ENCODE measurements at places on chromosomes 5 and 9. TPM values are rescaled to one million over a fixed set of nuclear protein-coding genes. Genes with fewer than 3 reads are reported as not detected.
A peak's percentile ranks its signal among the peaks of the same experiment; 100 is the strongest.

The PGM5 gene
- polyA plus RNA-seq: 26.4 TPM

DNA sequence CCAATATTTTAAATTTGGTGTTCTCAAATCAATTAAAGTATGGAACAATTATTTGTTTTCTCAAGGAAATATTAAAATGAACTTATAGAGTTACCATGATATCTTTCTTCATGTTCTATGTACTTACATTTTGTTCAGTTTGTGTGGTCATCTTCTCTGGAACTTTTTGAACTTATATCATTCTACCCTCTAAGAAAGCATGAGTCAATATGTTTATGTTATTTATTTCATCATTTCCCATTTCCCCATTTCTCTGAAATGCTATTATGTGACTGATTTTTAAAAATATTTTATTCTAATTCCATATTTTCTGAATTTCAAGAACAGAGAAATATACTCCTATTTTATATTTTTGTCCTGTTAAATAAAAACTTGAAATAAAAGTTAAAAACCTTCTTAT is 123.5 kb upstream of the ACOT12 start:
- DNase-seq: no peak

- no peak for DNase-seq
These were observed 54.5 kb upstream of the SEMA6A start for GRCh38 chr5:116629168-116629567.

The AK8 gene
- polyA plus RNA-seq: 2.6 TPM

The BTNL8 gene
- 135 TPM for polyA plus RNA-seq

DNA sequence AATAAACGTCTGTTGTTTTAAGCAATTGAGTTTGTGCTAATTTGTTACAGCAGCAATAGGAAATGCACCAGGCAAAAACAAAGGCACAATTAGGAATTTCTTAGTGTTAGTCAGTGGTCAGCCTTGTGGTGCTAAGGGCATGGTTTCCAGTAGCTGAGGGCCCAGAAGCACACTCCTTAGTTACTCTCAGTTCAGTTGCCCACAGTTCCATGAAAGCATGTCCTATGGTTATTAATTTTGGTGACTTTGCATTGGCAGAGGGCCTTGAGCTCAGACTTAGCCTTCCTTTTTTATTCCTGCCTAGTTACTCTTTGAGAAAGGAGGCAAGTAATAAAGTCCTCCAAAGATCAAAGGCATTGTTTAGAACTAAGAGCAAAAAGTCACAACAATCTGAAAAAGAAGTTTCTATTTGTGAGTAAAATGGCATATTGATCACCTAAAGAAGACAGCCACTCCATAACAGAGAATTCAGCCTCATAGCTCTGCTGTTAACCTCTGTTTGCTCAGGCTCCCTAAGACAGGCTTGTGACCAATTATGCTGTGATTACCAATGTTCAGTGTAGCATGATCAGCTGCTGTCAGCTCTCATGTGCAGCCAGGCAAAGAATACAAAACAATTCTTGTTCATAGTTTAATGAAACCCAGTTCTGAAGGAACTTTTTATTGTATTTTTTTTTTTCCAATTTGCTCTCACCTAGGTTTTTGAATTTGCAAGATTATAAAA is 57.0 kb upstream of the MROH2B start:
- DNase-seq: peak; percentile 17

DNA sequence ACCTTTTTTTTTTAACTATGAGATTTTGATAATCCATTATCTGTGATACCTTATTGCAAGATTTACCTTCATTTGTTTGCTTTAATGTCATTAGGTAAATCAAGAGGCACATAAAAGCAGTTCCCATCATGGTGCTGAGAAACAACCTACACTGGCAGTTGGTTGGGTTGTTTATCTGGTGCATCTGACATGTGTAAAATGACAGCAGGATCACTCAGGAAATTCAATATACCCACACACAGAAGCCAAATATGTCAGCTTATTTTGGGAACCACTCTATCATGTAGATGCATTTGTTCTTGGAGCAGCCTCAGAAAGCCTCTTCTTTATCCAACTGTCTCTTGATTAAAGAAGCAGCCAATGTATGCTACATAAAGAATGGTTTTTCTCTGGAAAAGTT is 7.8 kb upstream of the CCDC192 start:
- DNase-seq: no peak

The HDHD3 gene
- polyA plus RNA-seq: 155 TPM

DNA sequence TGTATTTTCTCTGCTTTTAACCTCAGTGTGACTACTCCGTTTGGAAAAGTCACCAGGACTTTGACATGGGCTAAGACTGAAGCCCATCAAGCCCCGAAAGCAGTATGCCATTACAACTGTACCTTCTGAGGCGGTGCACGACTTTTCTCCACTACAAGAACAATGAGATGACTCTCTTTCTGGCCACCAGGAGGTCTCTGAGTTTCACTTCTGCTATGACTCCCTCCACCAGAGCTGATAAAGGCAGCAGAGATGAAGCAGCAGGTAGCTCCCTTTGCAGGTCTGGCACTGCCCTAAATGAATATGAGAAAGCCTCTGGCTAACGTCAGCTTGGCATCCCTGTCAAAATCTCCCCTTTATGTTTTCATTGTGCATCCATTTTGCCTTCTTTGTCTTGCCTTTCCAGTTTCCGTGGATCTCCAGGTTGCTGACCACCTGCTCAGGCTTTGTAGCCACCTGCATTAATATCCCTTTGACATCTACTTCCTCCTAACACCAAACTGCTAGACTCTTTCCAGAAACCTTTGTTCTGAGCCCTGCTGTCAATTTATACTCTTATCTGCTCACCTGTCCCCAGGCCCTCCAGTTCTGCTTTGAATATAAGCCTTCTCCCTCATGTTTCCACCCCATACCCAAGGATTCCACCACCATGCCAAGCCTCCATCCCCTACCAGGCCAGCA is 221.7 kb downstream of the ZNF608 start:
- DNase-seq: no peak

The ZFP2 gene
- polyA plus RNA-seq: 2.5 TPM

- DNase-seq: no peak
These were observed 107.1 kb downstream of the MUSK start for GRCh38 chr9:110775724-110776123.

DNA sequence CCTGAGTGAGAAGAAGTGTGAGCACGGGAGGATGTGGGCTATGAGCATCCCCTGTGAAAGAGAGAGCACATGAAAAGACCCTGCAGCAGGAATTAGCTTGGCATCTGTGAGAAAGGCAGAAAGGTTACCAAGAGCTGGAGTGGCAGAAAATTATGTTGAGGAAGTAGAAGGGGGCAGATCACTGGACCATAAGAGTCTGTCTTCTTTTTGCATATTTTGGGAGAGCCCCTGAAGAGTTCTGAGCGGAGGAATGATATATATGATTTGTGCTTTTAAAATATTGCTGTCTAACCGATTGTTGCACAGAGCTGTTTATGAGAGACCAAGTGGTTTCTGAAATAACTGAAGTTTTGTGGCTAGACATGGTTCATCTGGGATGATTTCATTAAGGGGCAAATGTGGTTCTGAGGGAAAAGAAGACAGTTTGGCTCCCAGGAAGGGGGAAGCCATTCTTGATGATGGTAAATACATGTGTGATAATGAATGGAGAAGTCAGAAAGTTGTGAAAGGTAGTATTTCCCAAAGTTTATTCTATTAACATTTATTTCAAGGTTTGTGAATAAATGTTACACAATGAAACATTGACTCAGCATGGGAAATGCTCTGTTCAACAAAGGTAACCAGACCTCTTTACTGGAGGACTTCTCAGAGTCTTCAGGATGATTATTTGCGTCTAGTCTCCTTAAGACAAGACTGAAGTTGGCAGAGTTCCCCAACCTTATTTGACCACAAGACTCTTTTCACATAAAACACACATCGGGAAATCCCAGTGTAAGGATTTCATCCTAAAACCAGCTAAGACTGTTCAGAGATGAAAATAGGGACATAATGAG is 31.5 kb upstream of the ADRB2 start:
- DNase-seq: no peak

GRCh38 chr5:125038477-125038876 is 292.0 kb upstream of the ZNF608 start:
- DNase-seq: no peak

DNA sequence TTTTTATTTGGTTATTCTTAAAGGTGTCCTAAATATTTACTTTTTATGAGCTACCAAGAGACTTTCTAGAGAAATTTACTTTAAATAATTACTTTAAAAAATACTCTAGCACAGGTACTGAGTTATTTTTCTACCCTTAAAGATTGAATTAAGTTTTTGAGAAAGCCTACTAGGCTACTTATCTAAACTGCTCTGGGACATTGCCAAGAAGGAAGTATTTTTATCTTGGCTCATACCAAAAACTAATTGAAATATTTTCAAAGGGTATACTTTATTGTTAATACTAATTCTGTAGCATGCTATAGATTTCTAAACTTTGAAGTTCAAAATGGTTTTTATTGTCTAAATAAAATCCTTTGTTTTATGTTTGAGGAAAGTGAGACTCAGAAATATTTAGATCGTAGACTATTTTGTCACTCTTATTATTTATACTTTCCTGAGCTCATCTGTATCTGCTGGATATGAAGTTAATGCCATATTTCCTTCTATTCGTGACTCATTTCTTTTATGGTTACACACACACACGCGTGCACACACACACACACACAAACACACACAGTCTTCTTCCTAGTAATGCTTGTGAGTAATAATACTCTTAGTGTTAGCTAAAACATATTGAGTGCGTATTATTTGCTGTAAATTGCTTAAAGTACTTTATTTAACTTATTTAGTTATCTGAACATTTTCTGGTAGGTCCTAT is 89.5 kb downstream of the MAN2A1 start:
- DNase-seq: no peak

DNA sequence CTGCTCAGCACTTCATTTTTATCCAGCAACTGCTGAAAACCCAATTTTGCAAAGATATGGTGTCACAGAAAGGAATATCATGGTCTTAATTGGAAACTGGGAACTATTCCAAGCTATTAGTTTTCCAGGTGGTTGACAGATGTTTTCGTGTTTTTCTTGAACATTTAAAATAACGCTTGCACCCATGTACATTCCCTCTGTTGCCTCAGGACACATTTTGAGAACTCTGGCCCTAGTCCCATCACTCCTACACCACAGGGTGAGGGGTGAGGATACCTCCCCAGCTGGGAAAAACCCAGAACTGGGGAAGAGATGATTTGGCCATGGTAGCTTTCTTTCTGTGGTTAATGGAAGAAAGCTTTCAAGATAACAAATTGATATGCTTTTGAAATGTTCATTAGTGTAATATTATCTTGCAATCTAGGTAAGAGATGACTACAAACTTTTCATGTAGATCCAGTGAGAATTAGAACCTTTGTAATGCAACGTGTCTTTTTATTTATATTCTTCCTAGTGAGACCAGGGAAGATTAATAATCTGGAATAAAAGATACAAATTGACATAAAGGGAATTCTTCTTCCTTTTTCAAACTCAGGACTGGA is 627.0 kb downstream of the RAB3C start:
- no peak for DNase-seq

DNA sequence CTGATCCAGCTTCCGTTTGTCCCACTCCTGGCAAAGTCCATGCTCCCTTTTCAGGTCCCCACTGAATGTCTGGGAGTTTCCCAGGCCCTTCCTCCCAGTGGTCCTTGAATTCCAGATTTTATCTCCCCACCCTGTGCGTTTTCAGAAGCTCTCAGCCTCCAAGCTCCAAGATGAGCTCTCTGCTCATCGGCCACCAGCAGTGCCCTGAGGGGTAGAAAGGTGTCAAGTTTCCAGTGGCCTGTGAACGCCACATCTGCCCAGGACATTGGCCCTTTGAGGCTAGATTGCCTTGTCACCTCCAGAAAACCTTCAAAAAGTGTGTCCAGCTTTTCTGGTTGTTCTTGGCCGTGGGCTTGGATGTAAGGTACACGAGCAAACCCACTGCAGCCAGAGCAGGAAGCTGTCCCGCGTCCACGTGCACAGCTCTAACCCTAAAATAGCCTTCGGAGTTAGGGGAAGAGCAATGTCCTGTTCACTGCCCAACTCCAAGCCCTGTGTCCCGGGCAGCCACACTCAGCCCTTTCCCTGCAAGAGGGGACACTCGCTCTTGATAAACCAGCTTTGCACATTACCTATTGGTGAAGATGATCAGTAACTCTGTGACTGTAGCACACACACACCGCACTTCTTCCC is 10.9 kb upstream of the LRRC14B start:
- no peak for DNase-seq

GRCh38 chr5:97111616-97112015 is 30.8 kb downstream of the LIX1 start:
- DNase-seq: peak; percentile 88

The LRRTM2 gene
- 2.6 TPM for polyA plus RNA-seq

- no peak for DNase-seq
These were observed 11.5 kb downstream of the GABRA6 start for GRCh38 chr5:161697001-161697400.

The EMB gene
- 69.5 TPM for polyA plus RNA-seq

Measured in large intestine (tissue), 12 donors.